Fibroblast of skin of right quadriceps (primary cell): ENCODE measurements at places on chromosomes 5 and 9.
A peak's percentile ranks its signal among the peaks of the same experiment; 100 is the strongest.

DNA sequence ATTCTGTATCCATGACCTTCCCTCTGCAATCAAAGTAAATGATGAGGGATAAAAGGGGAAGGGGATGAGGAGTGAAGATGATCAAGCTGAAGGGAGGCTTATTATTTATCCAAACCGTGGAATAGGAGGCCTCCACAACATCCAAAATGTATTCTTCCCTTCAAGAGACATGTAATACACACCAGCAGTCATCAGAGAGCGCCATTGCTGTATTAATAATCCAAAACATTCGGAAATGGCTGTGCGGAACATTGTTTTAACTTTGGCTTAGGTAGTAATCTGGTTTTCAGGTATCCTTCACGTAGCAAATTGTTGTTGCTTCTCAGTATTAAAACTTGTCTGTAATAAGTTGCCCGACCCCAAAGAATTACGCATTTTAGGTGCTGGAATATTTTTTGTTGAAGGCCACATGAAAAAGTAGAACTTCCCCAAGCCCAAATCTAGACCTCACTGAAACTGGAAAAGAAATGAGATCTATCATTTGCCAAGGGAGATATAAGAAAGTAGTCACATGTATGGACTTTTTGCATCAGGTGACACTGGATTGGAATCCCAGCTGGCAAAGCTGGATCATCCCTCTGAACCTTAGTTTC, 2.6 kb upstream of the BOD1 start:
- peak; percentile 43 for DNase-seq

DNA sequence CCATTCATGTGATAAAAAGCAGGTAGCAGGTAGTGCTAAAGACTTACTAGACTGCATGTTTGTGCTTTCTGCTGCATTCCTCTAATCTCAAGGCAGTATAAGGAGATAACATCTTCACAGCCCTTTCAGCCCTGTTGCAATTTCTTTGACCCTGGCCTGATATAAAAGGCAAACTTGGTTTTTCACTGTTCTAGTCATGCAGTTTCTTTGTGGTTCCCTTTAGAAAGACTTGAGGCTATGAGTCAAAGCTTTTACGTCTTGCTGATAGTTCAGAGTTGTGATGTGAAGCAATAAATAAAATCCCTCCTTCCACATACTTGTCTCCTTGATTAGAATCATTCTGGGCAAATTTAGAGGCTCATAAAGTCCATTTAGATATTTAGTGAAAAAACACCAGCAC, 88.6 kb upstream of the CDKN2B start:
- DNase-seq, result peak; percentile 89

DNA sequence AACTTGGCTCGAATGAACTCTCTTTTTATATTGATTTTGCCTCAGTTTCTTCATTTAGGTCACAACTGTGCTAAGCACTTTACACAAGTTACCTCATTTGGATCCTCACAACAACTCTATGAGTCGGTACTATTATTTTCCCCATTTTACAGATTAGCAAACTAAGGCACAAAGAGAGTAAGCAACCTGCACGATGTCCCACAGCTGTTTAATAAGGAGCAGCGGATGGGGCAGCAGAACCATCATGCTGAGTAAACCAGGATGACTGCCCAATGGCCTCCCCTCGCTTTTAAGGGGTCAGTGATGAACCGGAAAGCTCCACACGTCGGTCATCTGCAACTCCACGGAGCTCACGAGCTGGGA, 607 bp downstream of the PRELID2 start:
- no peak for DNase-seq

- DNase-seq, result no peak
These were observed 34.1 kb upstream of the CPLANE1 start for GRCh38 chr5:37283214-37283820.

DNA sequence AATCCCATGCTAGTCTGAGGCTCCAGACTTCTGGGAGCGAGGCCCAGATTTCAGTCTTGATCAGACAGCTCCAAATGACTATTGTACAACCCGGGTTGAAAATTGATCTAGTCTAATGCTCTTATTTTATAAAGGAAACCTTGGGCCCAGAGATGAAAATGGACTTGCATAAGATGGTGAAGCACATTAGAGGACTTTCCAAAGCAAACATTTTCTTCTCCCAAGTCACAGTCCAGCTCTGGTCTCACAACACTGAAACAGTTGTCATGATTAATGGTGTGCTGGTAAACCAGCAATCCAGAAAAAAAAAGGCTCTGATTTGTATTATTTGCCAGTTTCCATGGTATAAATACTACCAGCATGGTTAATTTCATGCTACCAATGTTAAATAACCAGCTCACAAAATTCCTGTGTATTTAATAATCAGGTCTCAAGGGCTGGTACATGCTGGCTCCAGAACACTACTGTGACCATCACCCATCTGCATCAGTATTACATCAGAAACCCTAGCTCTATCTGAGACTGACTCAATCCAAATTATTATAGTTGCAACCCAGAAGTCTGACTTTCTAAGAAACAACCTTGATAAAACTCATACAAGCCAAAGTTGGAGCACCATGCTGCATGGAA, 32.5 kb upstream of the ABLIM3 start:
- DNase-seq, result no peak

- DNase-seq, result no peak
These were observed 321.5 kb downstream of the ENC1 start for GRCh38 chr5:74319076-74319475.

DNA sequence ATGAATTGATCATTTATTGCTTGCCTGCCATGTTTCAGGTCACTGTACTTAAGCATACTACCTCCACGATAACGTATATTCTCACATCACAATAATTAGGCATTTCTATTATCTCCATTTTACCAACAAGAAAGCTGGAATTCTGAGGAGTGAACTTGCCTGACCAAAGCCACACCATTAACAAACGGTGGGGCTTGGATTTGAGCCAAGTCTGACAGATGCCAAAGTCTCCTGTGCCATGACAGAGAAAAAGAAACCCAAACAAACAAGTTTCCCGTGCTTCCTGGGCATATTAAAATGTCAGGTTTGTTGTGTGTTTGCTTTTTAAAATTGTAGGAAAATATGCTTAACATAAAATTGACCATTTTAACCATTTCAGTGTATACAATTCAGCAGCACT, 40.8 kb upstream of the KCNV2 start:
- no peak for DNase-seq

DNA sequence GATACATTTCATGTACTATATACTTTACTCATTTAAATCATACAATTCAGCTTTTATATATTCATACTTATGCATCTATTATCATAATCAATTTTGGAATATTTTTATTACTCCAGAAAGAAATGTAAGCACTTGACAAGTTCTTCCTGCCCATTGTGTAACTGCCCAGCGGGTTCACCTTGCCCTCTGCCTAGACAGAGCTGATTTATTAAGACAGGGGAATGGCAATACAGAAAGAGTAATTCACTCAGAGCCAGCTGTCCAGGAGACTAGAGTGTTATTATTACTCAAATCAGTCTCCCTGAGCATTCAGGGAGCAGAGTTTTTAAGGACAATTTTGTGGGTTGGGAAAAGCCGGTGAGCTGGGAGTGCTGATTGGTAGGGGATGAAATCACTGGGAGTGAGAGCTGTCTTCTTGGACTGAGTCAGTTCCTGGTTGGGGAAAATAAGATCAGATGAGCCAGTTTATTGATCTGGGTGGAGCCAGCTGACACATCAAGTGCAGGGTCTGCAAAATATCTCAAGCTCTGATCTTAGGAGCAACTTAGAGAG, 16.1 kb upstream of the SPIN1 start:
- DNase-seq, result no peak

DNA sequence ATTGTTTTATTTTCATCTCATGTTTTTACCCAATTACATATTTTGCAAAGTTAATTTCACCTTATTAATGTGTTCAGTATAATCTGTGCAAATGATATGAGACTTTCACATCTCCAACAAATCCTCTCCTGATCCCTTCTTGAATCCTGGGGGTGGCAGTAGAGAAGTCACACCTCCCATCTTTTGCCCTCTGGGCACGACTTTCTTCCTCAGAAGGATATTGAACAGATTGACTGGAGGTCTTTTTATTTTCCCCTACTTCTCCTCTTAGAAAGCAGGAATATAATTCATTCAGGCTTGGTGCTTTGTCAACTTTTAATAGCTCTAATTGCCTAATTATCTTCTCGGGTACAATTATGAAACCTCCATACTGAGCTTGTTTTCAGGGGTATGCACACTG, 1037.1 kb upstream of the NUDT12 start:
- no peak for DNase-seq

DNA sequence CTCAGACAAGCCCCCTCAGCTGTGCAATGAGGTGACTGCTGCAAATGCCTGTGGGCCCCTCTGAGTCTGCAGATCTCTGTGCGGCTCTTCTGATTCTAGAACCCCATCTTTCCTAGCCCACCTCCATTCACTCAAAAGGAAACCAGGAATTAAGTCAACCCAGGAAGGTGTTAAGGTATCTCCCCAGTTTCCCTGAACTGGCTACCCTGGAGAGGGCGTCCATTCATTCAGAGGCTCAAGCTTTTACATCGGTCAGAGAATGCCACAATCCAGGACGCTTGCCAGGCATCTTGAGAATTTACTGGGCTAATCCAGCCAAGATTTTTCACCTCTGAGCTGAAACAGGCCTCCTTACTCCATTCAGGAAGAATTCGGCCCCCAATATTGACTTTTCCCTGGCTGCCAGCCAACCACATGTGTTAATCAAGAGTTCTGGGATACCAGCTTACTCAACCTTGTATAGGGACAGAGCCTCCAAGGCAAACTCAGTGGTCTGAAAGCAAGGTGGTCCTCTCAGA, 889 bp upstream of the ADAMTS12 start:
- peak; percentile 96 for DNase-seq

DNA sequence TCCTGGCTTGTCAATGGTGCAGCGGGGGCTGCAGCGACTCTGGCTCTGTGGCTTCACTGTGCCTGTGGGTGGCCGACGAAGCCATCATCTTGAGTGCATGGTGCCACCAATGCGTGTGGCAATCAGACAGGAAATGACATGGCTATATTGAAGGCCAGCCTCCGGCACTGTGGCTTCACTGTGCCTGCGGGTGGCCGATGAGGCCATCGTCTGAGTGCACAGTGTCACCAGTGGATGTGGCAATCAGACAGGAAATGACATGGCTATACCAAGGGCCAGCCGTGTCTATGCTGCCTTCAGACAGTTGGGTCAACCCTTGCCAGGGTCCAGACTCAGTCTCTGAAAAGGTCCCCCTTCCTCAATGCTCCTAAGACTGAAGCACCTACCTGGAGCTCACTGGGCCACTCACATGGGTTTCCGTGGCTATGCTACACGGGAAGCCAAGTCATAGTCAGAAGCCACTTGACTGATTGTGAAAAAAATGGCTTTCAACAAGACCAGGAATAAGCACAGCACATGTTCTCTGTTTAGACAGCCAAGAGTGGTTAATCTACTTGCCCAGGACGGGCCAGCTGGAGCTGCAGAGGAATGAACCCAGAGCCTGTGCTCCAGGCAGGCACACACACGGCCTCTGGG, 67.5 kb upstream of the S1PR3 start:
- DNase-seq, result no peak

DNA sequence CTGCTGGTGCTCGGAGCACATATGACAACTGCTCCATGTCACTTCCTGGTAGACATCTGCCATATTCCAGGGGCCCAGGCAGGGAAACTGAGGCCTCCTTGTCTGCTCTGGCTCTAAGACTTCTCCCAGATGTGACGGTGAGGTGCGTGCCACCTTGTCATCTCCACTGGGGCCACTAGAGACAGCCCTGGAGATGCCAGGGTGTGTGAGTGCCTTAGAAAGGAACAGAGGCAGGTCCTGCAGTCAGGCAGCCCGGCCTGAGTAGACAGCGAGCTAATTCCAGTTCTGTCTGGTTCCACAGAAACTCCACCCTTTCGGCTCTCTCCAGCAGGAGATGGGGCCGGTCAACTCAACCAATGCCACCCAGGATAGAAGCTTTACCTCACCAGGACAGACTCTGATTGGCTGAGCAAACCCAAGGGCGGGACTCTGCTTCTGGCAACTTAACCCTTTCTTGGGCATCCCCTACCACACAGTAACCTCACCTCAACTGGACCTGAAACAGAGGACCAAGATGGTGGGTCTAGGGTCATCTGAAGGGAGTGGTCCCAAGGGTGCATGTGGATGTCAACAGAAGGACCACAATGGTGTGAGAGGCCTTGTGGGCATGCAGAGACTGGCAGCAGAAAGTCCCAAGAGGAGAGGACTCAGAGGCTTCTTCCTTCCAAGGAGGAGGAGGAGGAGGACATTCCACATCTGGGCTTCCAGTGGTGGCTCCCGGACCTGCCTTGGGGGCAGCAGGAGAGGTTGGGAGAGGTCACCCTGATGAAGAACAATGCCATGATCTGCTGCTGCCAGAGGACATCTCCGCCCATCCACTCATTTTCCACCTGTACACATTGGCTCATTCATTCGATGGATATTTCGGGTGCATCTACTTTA, 77.7 kb downstream of the RGS3 start:
- DNase-seq, result peak; percentile 71

GRCh38 chr5:158388021-158388420, 529.1 kb upstream of the CLINT1 start:
- DNase-seq, result no peak

DNA sequence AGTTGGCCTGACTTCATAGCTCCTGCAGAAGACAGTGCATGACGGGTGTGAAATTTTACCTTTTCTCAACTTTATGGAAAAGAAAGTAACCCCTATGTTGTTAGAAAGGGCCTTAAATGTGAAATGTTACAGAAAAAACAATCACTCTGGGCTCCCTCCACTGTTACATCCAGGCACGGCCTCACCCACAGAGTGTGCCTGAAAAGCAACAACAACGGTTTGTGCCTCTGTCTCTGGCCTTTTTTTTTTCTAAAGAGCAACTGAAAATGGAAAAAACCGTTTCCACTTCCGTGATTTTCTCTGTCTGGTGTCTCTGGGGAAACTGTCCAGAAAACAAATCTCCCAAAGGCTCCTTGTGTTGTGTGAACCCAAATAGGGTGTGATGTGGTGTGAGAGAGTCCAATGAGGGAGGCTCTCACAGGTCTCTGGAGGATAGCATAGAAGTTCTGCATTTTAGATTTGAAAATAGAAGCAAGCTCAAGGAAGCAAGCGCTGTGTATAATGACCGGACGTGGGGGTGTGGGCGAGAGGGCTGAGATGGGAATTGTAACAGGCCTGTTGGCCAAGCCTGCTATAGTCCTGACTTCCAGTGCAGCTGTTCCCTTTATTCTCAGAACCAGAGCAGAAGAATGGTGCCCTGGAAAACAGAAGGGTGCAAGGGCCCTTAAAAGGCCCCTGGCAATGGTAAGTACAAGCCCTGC, 221.8 kb upstream of the TUT7 start:
- DNase-seq, result no peak

- DNase-seq, result no peak
These were observed 48.4 kb upstream of the SUSD3 start for GRCh38 chr9:93010056-93010455.

GRCh38 chr9:134384811-134385479, 58.7 kb downstream of the RXRA start:
- no peak for DNase-seq
